HCT116 (cell line): ENCODE measurements at places on chromosomes 4 and X. TPM values are rescaled to one million over a fixed set of nuclear protein-coding genes. Genes with fewer than 3 reads are reported as not detected.
A peak's percentile ranks its signal among the peaks of the same experiment; 100 is the strongest.

DNA sequence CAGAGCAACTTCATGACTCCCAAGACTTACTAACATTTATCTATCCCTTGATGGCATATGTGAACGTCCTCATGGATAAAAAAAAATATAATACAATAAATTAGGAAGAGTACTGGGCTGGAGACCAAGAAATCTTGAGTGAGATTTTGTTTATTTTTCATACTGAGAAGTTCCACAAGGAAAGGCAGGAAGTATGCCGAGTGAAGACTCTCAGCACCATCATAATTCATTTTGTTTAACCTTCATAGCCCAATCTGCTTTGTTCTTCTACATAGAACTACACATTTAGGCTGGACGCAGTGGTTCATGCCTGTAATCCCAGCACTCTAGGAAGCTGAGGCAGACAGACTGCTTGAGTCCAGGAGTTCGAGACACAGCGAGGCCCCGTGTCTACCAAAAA lies 198.3 kb downstream of the NSUN7 start:
- no peak for DNase-seq

DNA sequence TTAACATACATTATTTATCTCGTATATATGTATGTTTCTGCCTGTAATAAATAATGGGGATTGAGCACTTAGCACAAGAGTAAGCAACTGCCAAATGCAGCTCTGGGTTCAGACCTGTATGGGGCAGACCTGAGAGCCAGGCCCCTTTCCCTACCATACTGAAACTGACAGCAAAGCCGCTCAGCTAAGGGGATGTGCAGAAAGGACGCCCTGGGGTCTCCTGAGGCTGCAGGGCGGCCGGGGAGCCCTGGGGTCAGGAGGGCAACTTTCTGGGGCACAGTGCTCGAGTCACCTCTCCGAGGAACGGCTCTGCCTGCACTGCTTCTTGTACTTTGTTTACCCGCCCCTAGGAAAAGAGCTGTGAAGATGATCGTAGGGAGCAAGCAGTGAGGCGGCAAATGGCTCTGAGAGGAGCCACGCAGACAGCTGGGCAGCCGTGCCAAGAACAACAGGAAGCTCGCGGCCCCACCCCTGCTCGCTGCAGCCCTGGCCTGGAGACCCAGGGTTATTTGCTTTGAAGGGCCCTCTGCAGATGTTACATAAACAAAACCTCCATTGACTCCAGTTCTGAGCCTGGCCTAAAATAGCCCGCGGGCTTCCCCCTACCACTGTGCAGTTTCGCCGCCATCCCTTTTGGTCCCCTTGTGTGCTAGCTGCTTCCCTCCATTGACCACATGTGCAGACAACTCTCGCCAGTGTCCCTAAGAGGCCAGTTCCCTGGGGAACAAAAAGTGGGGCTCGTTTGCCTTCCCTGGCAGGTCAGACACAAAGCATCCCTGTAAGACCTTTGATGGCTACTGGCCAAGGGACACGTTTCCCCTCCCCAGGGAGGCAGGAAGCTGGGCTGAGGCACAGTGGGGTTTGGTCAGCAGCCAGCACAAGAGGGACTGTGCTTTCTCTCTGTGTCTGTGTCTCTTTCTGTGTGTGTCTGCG lies 111.3 kb upstream of the LNX1 start:
- DNase-seq, result no peak

DNA sequence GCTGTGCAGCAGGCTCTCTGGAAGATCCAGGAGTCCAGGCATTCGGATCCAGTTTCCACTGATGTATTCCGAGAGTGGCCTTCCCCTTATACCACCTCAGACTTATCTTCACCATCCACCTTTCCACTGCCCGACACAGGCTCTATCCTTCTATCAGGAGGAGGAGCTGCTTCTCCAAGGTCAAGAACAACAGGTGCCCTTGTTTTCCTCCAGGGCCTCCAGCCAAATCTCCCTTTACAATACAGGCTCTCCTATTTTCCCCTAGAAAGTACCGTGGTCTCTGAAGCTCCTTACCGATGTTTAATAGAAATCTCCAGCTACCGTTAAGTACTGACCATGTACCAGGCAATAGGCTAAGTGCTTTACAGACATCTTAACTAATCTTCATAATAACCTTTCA lies 61.3 kb downstream of the AFAP1 start:
- DNase-seq, result no peak

- DNase-seq, result peak; percentile 71
These were observed at the start of gene WDFY3 for GRCh38 chr4:84966382-84967242. Gene WDFY3, minus strand, starts transcription at chr4:84966690. Its CDS starts 106,099 bp downstream, at chr4:84860591.

DNA sequence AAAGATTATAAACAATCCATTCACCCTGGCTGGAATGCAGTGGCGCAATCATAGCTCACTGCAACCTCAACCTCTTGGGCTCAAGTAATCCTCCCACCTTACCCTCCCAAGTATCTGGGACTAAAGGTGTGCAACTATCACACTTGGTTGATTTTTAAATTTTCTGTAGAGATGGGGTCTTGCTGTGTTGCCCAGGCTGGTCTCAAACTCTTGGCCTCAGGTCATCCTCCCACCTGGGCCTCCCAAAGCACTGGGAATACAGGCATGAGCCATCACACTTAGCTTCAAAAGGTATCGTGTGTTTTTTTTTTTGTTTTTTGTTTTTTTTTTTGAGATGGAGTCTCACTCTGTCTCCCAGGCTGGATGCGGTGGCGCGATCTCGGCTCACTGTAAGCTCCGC lies 71.5 kb downstream of the FRYL start:
- DNase-seq, result no peak

DNA sequence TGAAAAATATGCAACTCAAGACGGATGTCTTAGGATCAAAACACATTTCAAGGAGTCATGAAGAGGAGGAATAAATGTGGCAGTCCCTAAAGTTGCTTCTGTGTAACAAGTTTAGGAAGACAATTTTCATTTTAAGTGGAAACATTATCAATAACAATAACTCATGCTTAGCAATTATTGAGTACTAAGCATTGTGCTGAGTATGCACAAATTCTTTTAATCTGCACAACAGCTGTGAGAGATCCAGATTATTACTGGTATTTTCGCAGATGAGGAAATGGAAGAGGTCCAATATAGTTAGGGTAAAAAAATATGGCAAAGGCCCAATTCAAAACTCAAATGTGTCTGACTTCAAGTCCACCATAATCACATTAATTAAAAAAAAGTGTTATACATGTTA lies 2.9 kb upstream of the TEX13B start:
- DNase-seq, result no peak

TTC29 gene
- total RNA-seq, result not detected

DNA sequence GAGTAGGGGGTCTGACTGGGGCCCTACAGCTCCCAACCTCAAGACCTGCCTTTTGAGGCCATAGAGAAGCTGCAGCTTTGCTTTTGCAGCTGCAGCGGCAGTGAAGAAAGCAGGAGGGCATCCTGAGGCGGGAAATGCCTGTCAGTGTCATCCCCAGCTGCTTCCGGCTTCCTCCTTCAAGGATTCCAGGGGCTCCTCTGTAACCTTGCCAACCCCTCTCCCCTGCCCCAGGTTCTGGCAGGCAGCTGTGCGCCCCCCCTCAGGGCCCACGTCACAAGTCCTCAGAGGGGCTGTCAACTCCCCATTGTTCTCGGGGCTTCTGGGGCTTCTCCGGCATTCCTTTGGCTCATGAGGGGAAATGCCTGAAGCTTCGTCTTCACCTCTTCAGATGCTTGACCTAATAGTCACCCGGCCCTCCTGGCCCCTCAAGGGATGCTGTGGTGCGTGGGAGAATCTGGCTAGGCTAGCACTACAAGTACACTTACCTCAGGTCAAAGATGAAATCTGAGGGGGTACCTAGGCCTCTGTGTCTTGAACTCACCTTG lies 31.9 kb downstream of the APLN start:
- DNase-seq, result no peak
